Eye (tissue), 1 donor: ENCODE measurements at places on chromosomes 1 and 21.

- no peak for DNase-seq
Observed at GRCh38 chr1:88780485-88780884, 96.4 kb downstream of the PKN2 start.

GRCh38 chr1:54815086-54815876 lies 14.2 kb upstream of the TTC22 start:
- DNase-seq: no peak

GRCh38 chr1:212070720-212071302 lies 35.3 kb downstream of the DTL start:
- peak; percentile 61 for DNase-seq

DNA sequence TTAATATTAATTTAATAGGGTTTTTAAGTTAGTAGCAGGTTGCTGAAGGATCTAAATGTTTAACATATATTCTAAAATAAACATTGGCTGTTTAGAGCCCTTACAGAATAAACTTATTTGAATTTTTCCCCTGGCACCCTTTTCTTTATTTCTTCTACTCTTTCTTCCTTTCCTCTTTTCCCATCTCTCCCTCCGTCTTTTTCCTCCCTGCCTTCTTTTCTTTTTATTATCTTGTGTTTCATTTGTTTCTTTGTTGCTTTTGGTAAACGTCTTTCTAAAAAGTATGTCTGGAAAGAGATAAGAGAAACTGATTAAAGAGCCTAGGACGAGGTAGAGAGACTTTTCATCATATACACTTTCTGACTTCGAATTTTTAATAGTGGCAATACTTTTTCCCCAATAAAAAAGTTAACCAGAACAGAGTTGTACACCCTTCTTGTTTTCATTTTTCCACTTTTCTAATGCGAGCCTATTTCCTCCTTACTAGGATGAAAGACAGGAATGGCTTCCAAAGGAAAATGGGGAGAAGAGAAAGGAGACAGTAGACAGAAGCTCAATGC lies 39.5 kb upstream of the ATF3 start:
- no peak for DNase-seq

DNA sequence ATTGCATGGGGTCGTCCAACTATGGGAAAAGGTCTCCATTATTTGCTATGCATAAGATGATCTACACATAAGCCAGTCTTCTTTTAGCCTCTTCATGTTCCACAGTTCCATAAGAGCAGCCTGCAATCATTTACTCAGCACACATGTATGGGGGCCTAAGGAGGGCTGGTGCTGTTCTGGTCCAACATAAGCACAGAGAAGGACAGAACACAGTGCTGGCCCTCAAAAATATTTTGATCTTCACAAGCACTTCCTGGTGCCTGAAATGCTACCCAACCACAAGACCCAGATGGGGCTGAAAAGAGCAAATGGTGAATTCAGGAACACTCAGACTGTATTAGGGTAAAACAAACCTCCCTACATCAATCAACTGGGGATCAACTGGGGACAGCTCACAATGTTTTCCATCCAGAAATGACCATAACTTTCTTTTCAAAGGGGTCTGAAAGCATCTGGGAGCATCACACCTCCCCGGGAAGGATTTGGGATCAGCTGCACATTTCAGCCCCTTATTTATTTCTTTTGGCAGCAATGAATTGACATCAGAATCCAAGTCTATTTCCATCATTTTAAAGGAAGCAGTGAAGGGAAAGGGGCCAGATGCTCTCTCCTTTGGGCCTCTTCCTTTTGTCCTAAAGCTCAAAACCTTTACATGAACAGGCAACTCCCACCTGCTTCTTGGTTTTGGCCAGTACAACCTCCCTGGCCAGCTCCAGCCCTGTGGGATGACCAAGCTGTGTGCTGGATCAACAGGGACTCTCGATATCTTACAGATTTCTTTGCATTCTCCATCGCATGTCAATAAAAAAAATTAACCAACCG lies 45.7 kb downstream of the KCNN3 start:
- peak; percentile 37 for DNase-seq

DNA sequence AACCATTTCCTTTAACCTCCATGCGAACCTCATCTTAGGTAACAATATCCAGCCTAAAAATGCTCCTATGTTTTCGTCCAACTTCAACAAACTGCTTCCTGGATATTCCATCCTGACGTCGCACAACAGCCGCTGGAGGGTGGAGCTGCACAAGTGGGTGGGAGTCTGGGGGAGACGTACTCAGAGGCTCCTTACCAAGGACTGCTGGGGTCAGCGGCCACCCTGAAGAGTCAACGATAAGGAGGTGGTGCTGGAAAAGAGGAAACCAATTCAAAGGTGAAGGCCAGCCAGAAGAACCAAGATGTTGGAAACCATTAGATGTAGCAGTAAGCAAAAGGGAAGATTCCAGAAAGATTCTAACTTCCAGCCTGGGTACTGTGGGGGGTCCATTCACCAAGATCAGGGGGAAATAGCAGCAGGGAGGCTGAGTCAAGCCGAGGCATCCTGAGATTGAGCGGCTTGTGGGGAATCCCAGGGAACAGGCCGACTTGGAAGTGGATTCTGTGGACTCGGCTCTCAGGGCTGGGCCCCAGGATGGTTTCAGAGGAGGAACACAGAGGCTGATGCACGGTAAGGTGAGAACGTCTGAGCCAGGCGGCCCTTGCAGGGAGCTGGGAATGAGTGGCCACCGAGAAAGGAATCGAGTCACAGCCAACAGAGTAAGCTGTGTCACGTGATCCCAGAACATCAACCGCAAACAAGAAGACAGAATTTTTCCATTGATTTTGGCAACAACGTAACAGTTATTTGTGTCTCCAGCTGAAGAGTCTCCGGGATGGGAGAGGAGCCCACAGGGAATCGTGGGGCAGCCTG lies 375.7 kb downstream of the NPHP4 start:
- DNase-seq: no peak

DNA sequence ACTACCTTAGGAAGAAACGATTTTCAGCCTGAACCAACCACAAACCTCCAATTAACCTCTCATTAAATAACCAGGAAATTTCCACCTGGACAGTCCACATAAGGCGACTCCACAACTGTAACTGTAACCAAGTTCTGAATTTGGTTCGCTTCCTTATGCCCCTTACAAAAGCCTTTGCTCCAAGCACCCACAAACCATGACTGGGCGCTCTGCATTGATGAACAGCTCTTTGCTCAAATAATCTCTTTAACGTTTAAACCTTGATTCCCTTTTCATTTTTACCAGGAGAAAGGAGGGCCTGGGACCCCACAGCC lies 38.2 kb upstream of the ZNF124 start:
- DNase-seq: no peak

DNA sequence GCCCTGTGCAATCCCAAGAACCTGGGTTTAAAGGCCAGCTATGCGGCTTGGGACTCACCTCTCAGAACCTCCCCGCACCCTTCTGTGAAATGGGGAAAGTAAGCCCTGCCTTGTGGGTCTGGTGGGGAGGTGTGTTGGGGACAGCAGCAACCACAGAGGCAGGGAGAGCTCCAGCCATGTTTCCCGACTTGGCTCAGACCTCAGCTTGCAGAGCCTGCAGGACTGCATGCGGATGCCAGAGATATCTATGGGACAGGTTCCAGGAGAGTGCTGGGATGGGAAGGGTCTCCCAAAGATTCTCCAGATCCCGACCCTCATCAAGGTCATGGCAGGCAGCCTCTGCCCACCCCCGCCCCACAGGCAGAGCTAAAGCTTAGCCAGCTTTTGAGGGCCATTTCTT lies 20.2 kb downstream of the PADI1 start:
- no peak for DNase-seq

GRCh38 chr1:231039161-231040018 lies 664 bp downstream of the FAM89A start:
- DNase-seq: peak; percentile 75

DNA sequence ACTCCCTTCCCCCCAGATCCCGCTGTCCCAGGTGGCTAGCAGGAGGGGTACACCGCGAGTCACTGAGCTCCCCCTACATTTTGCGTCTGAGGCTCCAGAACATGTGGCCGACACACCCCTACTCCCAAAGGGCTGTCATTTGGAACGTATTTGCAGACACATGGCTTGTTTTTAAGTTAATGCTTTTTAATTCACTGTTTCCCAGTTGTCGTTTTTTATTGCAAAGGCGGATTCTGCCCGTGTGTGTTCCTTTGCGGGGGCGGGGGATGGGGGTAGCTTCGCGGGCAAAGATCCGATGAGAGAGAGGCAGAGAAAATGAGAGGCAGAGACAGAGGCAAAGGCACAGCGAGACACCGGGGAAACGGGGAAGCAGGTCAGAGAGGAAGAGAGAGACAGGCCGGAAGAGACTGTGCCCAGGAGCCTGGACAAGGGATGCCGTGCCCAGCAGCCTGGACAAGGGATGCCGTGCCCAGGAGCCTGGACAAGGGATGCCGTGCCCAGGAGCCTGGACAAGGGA lies 270.2 kb downstream of the FOXD2 start:
- peak; percentile 54 for DNase-seq

- DNase-seq: peak; percentile 81
Observed at GRCh38 chr1:158002022-158002630, 8.7 kb downstream of the KIRREL1 start.

DNA sequence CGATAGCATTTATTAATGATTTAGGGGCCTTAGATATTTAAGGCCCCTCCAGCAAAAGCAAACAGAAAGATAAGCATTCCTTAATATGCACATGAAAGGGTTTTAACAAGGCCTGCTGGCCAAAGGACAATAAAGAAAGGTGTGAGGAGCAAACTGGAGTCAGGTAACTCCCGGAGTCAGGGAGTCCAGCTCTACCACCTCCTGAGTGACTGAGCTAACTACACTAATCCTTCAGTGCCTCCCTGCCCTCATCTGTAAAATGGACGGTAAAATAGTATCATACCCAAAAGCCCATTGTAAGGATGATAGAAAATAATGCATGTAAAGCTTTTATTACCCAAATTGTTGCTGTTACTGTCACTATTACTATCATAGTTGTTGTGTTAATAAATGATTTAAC lies 161.7 kb downstream of the SIPA1L2 start:
- no peak for DNase-seq

DNA sequence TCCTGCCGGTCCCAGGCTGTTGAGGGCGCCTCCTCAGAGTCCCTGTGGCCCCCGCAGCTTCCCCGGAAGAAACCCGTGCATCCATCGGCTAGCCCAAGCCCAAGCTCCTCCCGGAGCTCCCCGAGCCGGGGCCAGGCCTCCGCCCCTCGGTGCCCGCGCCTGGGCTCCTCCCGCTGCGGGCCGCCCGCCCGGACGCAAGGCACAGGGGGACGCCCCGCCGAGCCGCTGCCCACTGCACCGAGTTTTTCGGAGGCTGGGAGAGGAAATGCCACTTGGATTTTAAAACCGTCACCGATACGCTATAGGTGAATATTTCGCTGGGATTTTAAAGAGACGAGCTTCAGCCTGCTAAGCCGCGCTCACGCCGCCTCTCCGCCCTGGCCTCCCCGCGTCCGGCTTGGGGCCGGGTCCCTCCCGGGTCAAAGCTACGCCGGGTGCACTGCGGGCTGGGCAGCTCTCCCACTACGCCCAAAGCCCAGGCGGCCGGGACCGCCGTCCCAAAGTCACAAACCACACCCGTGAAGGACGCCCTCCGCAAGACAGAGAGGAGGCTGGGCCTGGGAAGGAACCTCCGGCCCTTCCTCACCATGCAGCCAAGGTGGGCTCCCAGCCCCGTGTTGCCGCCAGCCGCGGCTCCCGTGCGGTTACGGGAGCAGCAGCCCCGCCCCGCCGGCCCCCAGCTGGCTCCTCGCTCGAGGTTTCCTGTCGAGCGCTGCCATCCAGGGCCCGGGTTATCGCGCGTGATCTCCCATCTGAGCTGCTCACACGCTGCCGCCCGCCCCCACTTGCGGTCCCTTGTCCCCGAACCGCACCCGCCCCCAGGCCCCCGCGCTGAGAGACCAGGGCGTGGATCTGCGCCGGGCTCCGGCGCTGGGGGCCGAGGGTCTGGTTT lies 63.2 kb downstream of the CD247 start:
- peak; percentile 87 for DNase-seq

- DNase-seq: no peak
Observed at GRCh38 chr1:13790290-13791030, 90.5 kb downstream of the PRDM2 start.

- DNase-seq: peak; percentile 68
Observed at GRCh38 chr1:228037401-228038386, 30.9 kb downstream of the WNT3A start.

DNA sequence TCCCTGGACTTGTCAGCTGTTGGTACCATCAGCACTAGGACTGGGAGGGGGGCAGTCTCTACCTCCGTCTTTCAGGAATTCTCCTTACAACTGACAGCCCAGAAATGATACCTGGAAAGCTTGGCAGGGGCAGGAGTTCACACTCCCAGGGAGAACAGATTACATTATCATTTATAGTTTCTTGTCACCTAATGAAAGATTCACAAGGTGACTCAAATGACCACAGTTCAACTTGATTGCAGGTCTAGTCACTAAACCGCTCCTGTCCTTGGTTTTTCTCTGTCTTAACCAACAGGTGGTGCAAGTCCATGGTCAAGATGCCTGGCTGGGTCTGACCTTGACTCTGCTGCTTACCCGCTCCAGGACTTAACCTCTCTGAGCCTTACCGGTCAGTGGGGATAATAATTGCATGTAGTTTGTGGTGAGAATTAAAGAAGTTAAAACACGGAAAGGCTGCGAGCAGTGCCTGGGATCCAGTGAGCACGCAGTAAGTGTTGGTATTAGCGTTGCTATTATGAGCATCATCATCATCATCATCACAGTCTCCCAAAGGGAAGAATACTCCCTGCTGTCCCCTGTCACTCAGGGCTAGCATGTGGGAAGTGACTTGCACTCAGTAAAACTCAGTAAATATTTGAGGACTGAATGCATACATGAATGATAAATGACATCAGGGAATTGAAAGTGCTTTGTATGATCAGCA lies 125.3 kb upstream of the CD34 start:
- DNase-seq: peak; percentile 39

- DNase-seq: no peak
Observed at GRCh38 chr1:202654079-202654478, 56.2 kb downstream of the SYT2 start.

DNA sequence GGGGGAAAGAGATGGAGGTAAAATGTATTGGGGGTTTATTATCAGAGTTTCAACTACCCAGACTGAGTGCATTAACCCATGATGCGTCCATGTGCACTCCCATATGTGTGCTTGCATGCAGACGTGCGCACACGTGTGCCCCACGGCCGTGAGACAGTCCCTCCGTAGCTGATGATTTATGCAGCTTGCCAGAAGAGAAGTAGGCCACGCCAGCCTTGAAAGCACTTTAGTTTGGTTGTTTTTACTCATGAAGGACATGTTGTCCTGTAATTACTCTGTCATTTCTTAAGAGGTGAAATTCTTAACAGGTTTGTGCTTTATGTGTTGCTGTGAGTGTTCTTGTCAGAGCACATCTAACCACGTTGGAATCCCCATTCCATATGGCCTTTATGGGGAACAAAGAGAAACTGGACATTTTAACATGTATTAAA lies 467.8 kb downstream of the LMO4 start:
- no peak for DNase-seq

- DNase-seq: no peak
Observed at GRCh38 chr1:111887385-111887784, 102.1 kb downstream of the KCND3 start.

- no peak for DNase-seq
Observed at GRCh38 chr1:30840904-30841598, 67.5 kb downstream of the SDC3 start.

DNA sequence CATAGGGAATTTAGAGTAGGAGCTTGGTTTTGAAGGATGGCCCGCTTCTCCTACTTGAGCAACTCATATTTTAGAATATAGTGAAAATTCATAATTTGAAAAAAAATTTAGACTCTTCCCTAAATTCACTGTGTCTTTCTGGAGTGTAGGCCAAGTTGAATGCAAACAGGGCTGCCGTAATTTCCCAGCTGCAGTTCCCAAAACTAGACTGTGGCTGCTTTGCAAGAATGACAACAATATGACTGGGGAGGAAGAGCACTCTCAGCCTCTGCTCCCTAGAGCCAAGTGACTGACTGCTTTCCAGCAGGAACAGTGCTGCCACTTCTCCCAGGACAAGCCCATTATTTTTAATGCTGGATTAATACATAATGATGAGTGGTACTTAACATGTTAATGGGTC lies 209.0 kb downstream of the RHOU start:
- peak; percentile 31 for DNase-seq
